ENCODE measurements at places on chromosomes 16 and 17.
A peak's percentile ranks its signal among the peaks of the same experiment; 100 is the strongest.

GRCh38 chr16:19167710-19168370, at the start of gene SYT17:
SYT17 (plus strand) TSS chr16:19168240; CDS start chr16:19168647, 407 bp downstream.
- DNase-seq: no peak

GRCh38 chr16:52634104-52634503, 87.2 kb upstream of the TOX3 start:
- DNase-seq: no peak

DNA sequence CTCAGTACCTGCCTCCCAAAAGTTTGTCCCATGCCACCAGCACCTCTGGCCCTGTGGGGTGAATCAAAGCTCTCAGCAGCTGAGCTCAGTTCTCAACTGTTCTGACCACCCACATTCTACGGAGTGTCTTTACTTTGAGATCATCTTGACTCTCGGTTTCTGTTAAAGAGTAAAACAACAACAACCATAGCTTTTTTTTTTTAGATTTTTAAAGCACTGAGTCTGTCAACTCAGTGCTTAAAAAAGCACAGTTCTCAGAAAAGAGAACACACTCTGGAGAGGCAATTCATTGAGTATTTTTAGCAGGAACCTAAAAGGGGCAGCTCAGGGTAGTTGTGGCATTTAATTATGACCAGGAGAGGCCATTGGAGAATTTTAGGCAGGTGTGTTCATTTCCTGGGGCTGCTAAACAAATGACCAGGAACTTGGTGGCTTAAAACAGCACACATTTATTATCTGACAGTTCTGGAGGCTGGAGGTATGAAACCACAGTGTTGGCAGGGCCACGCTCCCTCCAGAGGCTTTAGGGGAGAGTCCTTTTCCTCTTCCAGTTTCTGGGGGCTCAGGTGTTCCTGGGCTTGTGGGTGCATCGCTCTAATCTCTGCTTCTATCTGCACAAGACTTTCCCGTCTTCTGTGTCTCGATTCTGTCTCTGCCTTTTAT, 6.7 kb upstream of the WFIKKN2 start:
- no peak for DNase-seq

DNA sequence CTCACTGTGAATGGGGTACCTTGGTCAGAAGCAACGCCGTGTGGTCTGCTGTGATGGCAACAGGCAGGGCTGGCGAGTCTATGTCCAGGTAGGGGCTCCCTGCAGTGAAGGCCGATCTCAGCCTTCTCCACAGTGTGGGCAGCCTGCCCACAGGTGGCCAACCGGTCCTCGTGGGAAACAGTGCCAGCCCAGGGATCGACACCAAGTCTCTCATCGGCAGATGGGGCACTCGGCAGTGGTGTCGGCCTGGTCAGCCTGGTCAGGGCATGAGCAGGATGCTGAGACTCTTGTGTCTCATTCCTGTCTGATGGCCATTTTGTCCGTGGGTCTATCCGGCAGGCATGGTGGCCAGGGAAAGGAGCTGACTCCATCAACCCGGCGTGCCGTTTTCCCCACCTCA, 92.2 kb downstream of the TNFRSF13B start:
- no peak for DNase-seq

- no peak for DNase-seq
Observed at GRCh38 chr17:44115585-44116415, 7.6 kb downstream of the HDAC5 start.

DNA sequence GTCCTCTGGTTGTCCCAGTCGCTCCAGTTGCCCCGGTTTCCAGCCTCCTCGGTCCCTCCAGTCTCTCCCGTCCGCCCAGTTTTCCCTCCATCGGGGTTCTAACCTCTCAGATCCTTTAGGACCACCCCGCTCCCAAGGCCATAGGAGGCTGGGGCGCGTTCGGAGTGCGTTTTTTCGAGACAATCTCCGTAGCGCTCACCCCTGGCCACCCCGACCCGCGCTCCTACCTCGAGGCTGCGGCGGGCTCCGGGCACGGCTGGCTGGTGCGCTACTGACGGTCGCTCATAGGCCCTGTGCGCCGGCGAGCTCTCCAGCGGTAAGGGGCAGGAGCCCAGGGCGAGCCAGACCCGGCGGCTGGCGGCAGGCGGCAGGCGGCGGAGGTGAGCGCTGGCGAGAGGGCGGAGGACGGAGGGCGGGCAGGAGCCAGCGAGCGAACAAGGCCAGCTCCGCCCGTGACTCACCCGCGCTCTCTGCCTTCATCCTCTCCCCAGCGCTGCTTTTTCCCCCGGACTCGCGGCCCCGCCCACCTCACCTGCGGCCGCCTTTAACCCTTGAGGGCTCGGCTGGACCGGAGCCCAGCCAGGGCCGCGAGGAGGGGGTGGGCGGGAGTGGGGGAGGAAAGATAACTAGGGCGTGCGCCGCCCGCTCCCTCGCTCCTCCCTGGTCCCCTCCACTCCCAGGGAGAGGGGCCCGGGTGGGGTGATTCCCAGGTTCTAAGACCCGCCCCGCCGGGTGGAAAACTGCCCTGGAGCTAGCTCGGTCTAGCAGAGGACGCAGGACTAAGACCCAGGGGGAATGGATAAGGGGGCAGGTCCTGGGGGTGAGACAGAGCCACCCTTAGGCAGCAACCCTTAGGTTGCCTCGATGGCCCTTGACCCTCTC, at the start of gene SP6:
TSS of gene SP6 (minus strand) at position 472 of the 882 bp plus-strand sequence. CDS start 2,734 bp downstream, outside the sequence.
- DNase-seq: peak; percentile 38

GRCh38 chr17:75848523-75849278, 4.5 kb upstream of the UNC13D start:
- DNase-seq: peak; percentile 57

DNA sequence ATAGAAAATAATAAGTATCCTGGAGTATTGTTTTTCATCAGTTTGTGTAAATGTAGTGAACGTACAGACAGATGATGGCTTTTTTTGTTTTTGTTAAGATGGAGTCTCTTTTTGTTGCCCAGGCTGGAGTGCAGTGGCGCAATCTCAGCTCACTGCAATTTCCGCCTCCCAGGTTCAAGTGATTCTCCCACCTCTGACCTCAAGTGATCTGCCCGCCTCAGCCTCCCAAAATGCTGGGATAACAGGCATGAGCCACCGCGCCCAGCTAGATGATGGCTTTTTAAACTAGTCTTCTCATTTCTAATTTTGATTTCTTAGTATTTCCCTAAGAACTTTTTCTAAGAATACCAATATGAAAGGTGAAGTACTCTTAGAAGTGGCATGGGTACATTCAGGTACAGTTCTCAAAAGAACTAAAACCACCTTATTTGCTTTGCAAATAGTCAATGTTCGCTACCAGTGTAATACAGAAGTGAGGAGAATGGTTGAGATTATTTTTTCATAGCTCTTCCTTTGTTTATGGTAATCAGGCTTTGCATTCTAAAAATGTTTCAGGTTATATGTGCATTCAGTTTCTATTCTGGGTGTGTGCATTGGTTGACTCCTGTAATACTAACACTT, 34.2 kb downstream of the TTC19 start:
- no peak for DNase-seq

- DNase-seq: no peak
Observed at GRCh38 chr16:67183-67791, 5.1 kb downstream of the RHBDF1 start.
